ENCODE measurements at places on chromosomes 4 and X. TPM values are rescaled to one million over a fixed set of nuclear protein-coding genes. Genes with fewer than 3 reads are reported as not detected.

The SHROOM2 gene
- polyA plus RNA-seq, result 9.9 TPM

The ZNF630 gene
- polyA plus RNA-seq, result 0.77 TPM

The CASK gene
- 20.5 TPM for polyA plus RNA-seq

The RASL11B gene
- polyA plus RNA-seq, result 4.3 TPM

The TMEM255A gene
- 0.04 TPM for polyA plus RNA-seq

The DDIT4L gene
- polyA plus RNA-seq, result 2.0 TPM

The CXCL13 gene
- polyA plus RNA-seq, result not detected

The NXF2B gene
- polyA plus RNA-seq, result not detected

The EMD gene
- 30.8 TPM for polyA plus RNA-seq

The SPATA18 gene
- polyA plus RNA-seq, result 9.7 TPM

The AGTR2 gene
- polyA plus RNA-seq, result not detected

The SFRP2 gene
- not detected for polyA plus RNA-seq
